ENCODE measurements at places on chromosomes 6 and 20.

GRCh38 chr6:24719125-24719971 lies at the start of gene C6orf62:
Gene C6orf62, minus strand, starts transcription at chr6:24719154. Its CDS starts 486 bp downstream, at chr6:24718668.
- DNase-seq, result peak; percentile 25

GRCh38 chr20:63382551-63383300 lies 21.6 kb upstream of the CHRNA4 start:
- DNase-seq, result no peak

GRCh38 chr20:10318291-10319024 lies 99.8 kb downstream of the SNAP25 start:
- no peak for DNase-seq

- DNase-seq, result peak; percentile 47
These were observed 938 bp downstream of the WRNIP1 start for GRCh38 chr6:2765896-2766766.
